ENCODE measurements at places on chromosomes 16 and 17. TPM values are rescaled to one million over a fixed set of nuclear protein-coding genes. Genes with fewer than 3 reads are reported as not detected.

The ATP2A3 gene
- polyA plus RNA-seq: 2.9 TPM

The HEATR9 gene
- 0.20 TPM for polyA plus RNA-seq

The CD79B gene
- polyA plus RNA-seq: 2.1 TPM

The CDR2L gene
- 8.0 TPM for polyA plus RNA-seq

DNA sequence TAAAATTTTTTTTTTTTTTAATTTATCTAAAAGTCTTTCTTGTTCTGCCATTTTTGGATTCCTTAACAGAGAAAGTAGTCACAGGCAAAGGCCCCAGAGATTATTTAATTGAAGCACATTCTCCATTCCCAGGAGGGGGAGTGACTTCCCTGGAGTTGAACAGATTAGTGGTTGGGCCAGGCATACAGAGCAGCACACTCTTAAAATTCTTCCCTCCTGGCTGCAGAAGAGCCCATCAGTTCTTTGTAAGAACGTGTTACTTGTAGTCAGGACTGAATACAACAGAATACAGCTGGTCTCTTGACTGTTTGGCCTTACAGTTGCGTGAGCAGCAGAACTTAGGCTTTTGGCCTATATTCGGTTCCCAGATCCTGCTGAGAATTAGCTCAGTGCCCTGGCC is 1.8 kb downstream of the ALKBH5 start:
- peak; percentile 33 for DNase-seq

GRCh38 chr17:45848868-45849535 is 4.3 kb downstream of the SPPL2C start:
- DNase-seq: no peak

DNA sequence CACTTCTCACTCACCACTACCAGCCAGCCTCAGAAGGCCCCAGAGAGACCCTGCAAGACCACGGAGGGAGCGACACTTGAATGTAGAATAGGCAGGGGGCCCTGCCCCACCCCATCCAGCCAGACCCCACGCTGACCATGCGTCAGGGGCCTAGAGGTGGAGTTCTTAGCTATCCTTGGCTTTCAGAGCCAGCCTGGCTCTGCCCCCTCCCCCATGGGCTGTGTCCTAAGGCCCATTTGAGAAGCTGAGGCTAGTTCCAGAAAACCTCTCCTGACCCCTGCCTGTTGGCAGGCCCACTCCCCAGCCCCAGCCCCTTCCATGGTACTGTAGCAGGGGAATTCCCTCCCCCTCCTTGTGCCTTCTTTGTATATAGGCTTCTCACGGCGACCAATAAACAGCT is 5.1 kb upstream of the PDK2 start:
- no peak for DNase-seq

DNA sequence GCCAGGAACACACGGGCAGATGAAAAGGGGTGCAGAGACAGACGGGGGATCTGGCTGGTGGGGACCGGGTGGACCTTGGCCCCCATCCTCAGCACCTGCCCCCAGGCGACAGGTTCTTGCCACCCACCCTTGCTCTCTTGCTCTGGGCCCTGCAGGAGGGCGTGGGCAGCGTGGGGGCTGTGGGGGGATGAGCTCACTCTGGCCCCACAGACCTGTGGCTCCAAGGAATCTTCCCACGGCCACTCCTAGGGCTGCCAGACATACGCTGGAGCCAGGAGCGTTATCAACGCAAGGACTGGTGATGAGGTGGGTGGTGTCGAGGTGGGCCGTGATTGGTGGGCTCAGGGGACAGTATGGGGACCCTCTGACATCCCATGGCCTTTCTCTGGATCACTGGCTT is 6.3 kb downstream of the CTRB1 start:
- DNase-seq: no peak

- no peak for DNase-seq
Observed at GRCh38 chr16:78396046-78396445, 296.6 kb downstream of the WWOX start.

GRCh38 chr16:28210979-28211588 is 681 bp downstream of the XPO6 start:
- DNase-seq: no peak

- DNase-seq: no peak
Observed at GRCh38 chr16:52545898-52546266, 1.1 kb downstream of the TOX3 start.
